ENCODE measurements at places on chromosomes 1 and 21. TPM values are rescaled to one million over a fixed set of nuclear protein-coding genes. Genes with fewer than 3 reads are reported as not detected.

DNA sequence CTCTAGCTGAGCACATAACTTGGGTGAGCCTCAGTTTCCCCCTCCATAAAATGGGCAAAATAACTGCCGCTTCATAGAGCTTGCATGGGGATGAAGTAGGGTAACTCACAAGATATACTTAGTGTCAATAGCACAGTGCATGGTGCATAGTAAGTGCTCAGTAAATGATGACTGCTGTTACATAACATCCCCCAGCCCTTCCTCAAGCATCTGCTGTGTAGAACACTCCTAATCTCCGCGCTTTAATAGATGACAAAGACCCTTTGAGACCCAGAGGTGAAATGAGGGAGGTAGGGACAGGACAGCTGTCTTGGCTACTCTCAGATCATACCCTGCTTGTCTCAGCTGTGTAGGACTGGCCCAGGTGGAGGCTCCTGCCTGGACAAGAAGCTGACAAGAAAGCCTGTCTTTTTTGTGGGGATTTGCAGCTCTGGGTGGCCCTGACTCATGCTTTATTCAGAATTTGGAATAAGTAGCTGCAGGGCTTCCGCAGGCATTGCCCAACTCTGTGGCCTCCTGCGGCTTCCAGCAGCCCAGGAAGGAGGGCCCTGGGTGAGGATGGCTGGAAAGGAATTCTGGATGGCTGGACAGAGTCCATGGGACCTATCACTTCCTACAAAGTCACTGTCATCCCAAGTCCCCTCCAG is 20.7 kb upstream of the PADI4 start:
- peak; percentile 47 for DNase-seq

Gene EFNA3
- 0.51 TPM for polyA plus RNA-seq

Gene ERVH48-1
- polyA plus RNA-seq, result not detected

Gene FAM163A
- polyA plus RNA-seq, result not detected

All from AG04450 (cell line).